ENCODE measurements at places on chromosomes 7 and 10.

GRCh38 chr7:133207687-133208086 lies 45.2 kb upstream of the EXOC4 start:
- DNase-seq, result peak; percentile 35

DNA sequence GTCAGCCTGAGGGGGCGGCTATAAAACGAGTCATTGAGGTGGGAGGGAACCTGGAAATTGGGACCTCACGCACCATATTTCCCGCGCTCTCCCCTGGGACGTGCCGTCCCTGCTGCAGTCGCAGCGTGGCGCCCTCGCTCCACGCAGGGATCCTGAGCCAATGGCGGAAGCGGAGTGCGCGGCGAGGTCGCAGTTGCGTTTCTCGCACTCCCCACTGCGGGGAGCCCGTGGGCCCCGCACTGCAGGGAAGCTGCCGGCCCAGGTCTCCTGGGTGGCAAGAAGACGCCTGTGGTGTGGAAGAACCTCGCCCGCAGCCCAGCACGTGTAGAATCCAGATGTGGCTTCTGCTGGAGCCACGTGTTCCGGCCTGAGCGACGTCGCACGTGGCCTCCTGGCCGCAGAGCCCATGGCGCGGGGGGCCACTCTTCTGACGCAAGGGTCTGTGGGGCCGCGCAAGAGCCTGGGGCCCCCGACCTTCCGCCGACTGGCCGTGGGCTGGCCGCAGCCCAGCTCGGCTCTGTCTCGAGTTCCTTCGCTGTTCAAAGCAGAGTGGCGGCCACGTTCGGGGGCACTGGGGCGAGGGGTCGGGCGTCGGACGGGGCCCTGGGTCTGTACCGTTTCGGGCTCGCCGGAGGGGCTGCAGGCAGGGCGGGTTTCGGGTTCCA lies 26.4 kb downstream of the HIF1AN start:
- DNase-seq, result peak; percentile 45

DNA sequence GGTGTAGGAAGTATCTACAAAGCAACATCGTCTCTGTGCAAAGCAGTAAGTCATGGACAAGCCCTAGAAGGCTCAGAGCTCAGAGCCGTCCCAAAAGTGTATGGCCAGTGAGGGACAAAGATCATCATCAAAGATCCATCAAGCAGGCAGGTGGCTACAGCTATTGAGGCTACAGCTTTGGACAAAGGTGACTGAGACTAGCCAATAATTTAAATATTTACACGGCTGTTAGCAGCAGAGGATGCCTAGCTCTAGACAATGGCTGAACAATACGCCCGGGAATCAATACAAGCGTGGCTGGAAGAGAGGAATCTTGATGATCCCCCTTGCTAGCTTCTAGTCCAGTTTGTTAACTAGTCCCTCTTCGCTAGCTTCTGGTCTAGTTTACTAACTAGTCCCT lies 17.9 kb downstream of the NMT2 start:
- no peak for DNase-seq

DNA sequence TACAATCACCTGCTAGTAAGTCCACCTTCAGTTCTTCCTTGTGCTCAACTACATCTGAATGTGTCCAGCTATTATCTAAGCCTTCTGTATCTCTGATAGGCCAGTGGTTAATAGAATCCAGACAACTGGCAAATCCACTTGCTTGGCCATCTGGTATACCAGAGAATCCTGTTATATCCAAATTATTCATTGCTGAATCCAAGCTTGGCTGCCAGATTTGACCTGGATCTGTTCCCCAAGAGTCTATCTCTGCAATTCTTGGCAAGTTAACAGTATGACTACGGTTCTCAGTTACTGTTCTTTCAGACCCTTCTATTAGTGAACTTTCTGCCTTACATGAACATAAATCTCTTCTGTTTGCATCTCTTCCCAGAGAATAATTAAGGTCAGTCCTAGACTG lies 154.6 kb upstream of the TARP start:
- DNase-seq, result no peak

DNA sequence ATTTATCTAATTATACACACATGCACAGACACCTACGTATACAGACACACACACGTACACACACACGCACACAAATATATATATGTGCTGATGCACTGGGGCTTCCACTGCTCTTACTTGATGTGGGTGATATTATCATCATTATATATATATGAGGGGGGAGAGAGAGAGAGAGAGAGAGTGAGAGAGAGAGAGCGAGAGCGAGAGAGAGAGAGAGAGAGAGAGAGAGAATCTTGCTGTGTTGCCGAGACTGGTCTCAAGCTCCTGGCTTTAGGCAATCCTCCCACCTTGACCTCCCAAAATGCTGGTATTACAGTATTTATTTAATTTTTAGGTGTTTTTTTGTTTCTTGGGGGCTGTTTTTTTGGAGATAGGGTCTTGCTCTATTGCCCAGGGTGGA lies 3.6 kb upstream of the RABGEF1 start:
- DNase-seq, result no peak
